ENCODE measurements at places on chromosomes 3 and 15.

DNA sequence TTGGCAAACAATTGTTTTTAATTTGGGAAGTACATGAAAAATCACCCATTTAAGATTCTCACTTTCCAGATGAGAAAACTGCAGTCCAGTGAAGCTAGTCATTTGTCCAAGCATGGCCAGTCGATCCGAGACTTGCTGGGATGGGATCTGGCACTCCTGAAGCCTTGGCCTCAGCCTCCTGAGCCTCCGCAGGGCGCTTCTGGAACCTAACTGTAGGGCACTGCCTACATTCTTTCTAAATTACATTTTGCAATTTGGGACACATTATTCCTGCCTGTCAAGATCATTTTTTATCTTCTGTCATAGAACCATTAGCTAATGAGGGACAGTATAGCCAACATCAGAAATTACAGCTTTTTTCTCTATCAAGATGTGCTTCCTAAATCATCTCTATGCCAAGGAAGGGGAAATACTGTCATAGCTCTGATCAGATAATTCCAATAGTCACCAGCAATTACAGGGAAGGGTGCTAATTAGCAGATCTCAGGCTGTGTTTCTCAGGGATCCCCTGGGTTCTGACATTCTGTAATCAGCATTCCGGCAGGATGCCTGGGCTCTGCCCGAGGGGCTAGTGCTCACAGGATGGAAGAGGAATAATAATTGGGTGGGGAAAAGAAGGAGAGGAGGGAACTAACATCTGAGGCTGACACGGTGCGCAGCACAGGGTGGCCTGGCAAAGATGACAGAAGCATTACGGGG, 28.3 kb downstream of the ANAPC13 start:
- DNase-seq: no peak

DNA sequence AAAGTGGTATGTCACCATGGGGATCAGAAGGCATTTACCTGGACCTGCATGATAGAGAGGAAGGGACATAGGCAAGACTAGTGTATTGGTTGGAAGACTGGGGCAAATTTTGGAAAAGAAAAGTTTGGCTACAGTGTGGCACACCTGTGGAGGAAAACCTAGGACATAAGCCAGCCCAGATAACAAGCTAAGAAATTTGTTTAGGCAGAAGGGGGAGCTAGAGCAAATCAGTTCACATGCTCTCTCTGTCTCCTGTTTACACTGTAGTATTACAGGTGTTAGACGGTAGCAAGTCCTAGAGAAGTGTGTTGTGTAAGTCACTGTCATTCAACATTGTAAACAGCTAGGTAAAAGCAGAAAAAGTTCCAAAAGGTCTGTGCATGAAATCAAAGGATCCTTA, 11.9 kb upstream of the ALDH1A2 start:
- DNase-seq: no peak

GRCh38 chr3:23203708-23204330, 692 bp downstream of the UBE2E2 start:
- no peak for DNase-seq

DNA sequence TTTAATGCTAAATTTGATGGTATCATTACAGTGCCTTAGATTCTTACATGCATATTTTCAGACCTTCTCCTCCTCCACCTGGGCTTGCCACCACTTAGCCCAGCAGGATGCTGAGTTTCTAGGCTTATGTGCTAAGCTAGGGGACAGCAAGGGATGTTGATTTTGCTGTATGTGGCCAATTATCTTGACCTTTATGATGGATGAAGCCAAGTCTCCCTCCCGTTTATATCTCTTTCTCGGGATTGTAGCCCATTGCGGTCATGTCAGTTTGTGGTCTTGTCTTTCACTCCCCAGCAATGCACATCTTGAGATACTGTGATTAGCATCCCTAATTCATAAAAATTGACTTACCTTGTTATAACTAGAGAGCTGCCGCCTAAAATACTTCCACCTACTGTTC, 278.7 kb upstream of the SOX2 start:
- no peak for DNase-seq

- DNase-seq: no peak
Observed at GRCh38 chr3:194275291-194275690, 75.8 kb downstream of the CPN2 start.

DNA sequence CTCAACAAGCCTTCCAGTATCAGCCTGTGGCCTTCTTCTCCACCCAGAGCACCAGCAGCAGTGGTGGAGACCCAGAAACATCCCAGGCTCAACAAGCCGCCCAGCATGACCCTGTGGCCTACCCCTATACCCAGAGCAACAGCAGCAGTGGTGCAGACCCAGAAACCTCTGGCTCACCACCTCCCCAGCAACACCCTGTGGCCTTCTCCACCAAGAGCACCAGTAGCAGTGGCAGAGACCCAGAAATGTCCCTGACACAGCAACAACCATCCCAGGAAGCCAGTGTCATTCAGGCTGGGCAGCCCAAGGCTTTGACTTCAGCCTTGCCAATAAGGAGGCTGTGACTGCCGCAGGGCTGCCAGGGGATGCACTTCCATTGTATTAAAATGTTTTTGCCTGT, 16.3 kb upstream of the EMC3 start:
- no peak for DNase-seq

- DNase-seq: no peak
Observed at GRCh38 chr3:87949189-87949878, 109.5 kb downstream of the CGGBP1 start.

- no peak for DNase-seq
Observed at GRCh38 chr15:68427963-68428362, 4.0 kb downstream of the ITGA11 start.

- no peak for DNase-seq
Observed at GRCh38 chr15:43383070-43383469, 12.2 kb downstream of the TUBGCP4 start.

GRCh38 chr3:128052595-128053351, 536 bp downstream of the SEC61A1 start:
- no peak for DNase-seq

- no peak for DNase-seq
Observed at GRCh38 chr3:152211655-152212054, 57.1 kb upstream of the MBNL1 start.

GRCh38 chr3:150331978-150332568, 76.0 kb upstream of the TSC22D2 start:
- DNase-seq: no peak

DNA sequence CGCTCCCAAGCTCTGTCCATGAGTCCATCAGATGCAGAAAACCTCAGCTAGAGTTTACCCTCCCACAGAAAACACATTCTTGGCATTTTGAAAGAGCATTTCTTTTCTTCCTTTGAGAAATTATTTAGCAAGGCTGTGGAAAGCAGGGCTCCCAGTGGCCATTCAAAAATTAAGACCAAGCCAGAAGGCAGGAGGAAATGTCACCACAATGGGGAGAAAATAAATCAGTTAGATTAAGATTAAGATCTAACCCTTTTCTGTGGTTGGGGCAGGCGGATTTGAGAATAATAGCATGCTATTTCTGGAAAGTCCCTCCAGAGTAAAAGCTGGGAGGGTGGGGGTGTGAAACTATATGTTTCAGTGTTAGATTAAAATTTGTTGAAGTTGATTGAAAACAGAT, 20.2 kb downstream of the LRIG1 start:
- no peak for DNase-seq

Data from NCI-H524 treated with DMSO at 0.1 percent for 48 hours (cell line).